ENCODE measurements at places on chromosomes 7 and 10.

DNA sequence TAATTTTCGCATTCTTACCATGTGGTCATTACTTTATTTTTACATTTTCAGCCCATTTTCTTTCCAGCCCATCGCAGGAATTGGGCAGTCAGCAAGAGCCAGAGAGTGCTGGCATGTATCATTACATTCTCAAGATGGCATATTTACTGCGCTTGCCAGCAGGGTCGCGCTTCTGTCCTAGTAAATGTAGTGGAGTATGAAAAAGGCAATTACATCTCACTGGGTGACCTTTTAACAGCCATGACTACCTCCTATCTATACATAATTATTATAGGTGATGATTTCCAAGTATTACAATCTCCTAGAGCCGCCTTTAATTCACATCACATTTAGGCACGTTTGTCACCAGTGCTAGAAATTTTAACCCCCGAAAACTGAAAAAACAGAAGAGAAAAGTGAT is 433.7 kb upstream of the MGMT start:
- no peak for DNase-seq

DNA sequence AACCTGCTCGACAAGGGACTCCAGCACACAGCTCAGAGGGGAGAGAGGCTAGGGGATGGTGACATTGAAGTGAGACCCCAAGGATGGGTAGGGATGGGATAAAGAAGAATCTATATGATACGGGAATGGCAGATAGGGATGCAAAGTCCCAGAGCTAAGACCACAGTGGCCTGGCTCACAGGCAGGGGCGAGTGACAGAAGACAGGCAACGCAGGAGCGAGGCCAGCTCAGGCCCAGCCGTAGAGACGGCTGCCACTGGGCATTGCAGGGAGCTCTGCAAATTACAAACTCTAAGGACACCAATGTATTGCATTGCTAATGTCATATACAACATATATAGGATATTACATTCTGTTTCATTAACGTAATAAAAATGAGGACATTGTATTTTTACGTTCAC is 131.4 kb downstream of the TCERG1L start:
- no peak for DNase-seq

DNA sequence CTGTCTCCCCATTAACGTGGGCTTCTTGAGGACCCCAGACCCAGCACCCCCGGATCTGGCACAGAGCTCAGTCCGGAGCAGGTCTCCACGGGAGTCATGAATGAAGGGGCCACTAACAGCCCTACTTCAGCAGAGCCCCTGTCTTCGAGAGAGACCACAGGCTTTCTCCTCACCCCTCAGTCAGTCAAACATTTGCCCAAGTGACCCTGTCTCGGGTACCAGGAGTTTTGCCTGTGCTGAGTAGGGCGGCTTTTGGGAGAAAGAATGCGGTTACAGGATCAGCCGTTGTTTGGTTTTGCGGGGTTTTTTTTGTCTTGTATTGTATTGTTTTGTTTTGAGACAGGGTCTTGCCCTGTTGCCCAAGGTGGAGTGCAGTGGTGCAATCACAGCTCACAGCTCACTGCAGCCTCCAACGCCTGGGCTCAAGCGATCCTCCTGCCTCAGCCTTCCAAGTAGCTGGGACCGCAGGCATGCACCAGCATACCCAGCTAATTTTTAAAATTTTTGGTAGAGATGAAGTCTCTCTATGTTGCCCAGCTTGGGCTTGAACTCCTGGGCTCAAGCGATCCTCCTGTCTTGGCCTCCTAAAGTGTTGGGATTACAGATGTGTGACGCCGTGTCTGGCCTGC is 16.5 kb downstream of the ADAP1 start:
- DNase-seq: no peak

DNA sequence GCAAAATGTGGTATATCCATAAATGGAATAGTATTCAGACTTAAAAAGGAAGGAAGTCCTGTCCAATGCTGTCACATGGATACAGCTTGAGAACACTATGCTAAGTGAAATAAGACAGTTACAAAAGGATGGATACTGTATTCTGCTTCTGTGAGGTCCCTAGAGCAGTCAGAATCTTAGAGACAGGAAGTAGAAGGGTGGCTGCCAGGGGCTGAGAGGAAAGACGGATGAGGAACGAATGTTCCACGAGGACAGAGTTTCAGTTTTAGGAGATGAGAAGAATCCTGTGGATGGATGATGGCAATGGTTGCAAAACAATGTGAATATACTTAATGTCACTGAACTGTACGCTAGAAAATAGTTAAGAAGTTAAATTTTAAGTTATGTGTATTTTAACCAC is 3.8 kb downstream of the PRKCQ start:
- DNase-seq: no peak

GRCh38 chr10:79585870-79586527 is 24.7 kb upstream of the SFTPA1 start:
- no peak for DNase-seq

DNA sequence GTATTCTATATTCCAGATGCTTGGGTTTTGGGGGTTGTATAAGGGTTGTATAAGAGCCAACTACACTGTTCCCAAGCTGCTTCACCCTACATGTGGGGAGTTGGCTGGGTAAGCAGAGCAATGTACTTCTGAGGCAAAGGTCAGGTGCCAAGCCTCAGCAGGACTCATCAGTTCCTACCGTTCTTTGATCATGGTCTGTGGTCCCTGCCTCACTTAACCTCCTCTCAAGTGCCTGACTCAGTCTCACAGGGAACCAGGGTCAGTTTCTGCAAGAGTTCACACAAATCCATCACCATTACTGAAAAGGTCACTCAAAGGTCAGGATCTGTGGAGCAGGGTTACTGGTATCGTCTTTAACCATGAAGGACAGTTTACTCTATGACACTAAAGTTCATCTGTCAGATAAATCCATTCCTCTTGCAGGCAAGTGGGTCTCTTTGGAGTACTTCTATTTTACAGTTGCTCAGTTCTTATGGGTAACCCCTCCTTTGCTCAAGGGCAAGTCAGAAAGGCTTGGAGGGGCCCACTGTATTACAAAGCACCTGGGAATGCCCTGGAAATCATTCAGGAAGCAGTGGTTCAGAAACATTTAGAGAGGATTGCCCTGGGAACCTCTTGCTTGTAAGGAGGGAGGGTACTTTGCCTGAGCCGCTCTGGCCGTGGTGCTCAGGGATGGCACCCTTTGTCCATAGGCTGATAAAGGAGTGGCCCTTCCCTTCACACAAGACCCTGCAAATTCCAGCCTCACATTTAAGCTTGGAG is 184.3 kb upstream of the CDCA7L start:
- no peak for DNase-seq

- no peak for DNase-seq
These were observed 273.2 kb upstream of the ZNF32 start for GRCh38 chr10:43921881-43922280.

- no peak for DNase-seq
These were observed 1.3 kb downstream of the ADAM22 start for GRCh38 chr7:87935384-87935706.

DNA sequence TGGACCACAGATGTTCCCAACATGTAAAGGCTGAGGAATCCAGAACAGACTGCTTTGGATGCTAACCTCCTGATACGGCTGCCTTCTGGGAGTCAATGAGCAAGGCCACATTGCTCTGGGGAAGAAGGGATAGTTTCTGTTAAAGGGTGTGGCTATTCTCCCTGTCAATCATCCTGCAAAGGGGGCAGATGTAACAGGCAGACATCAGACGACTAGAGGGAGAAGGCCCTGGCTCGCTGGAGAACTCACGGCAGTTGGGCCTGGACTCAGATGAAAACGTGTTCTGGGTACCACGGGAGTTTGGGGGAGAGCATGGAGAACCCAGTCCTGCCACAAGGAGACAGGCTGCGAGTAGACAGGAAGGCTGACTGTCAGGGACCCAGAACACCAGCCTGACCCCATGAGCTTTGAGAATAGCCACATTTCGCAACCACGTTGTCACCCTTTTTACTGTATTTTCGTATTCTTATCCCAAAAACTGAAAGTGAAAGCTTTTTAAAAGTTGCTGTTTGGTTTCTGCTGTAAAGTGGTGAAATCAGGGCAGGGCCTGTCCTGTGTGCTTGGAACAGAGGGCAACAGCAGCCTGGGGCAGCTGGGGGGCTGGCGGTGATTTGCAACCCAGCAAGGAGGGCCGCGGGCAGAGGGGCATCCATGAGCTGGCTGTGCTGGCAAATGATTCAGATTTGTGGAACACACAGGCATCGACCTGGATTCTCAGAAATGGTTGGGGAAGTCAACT is 95.3 kb downstream of the MYOF start:
- DNase-seq: no peak

DNA sequence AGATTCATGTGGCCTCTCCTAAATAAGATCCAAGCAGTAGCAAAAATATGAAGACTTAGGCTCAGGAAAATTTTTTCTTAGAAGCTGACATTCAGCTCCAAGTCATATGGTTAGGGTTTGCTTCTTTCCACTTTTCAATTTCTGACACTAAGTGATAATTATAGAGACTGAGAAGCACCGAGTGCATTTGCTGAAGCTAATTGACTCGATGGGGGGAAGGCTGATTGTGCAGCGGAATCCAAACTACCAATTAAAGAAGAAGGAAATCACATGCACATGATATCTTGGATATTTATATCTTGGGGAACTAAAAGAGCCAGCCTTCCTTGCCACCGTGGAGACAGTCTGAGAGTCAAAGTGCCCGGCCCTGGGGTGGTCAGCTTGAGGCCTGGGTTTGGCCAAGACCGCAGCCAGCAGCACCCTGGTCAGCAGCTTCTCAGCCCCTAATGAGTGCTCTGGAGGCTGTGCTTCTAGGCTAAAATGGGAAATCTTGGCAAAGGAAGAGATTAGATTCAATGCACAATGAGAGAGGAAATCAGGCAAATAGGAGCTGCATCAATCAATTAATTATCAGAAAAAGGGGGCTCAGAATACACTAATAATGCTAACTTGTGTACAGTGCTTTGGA is 589.3 kb downstream of the NRG3 start:
- DNase-seq: no peak

- DNase-seq: no peak
These were observed 65.8 kb downstream of the BLNK start for GRCh38 chr10:96205580-96205979.

Data from HS-5 (cell line).